ENCODE measurements at places on chromosomes 5 and 9. TPM values are rescaled to one million over a fixed set of nuclear protein-coding genes. Genes with fewer than 3 reads are reported as not detected.

GRCh38 chr5:150485693-150486401 lies 22.1 kb upstream of the NDST1 start:
- DNase-seq: no peak

DNA sequence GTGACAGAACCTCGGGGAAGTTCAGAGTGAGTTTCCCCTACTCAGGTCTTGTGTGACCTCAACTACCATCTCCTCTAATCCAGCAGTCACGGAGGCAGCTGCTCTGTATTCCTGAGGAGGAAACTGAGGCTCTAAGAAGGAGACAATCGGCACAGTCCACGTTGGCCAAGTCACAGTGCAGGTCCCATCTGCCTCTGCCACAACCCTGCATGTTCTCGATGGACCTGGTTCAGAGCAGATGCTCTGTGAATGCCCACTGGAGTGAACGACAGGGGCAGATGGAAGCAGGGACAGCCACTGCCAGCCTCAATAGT lies 722 bp upstream of the ERGIC1 start:
- DNase-seq: no peak

Gene AKNA
- 182 TPM for total RNA-seq

DNA sequence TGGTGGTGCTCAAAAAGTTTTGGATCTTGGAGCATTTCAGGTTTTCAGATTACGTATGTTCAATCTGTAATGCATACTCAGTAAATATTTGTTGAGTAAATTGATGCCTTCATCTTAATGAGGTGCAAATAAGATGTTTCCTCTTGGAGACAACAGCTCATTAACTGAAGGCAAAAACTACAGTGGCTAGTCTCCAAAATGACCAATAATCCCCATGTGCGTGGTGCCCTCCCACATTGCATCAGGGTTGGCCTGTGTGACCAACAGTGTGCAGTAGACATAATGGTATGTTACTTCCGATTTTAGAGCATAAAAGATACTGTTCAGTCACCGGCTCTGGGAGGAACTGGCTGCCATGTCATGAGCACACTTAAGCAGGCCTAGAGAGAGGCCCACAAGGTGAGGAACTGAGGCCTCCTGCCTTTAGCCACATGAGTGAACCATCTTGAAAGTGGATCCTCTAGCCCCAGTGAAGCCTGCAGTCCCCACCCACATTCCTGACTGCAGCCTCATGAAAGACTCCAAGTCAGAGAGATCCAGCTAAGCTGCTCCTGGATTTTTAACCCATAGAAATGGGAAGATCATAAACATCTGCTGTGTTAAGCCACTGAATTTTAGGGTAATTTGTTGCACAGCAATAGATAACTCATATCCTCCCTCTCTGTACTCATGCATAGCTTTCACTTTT lies 55.7 kb downstream of the LIFR start:
- no peak for DNase-seq

Gene TMEM232
- total RNA-seq: 0.61 TPM

Gene PCDHGA5
- total RNA-seq: 0.31 TPM

DNA sequence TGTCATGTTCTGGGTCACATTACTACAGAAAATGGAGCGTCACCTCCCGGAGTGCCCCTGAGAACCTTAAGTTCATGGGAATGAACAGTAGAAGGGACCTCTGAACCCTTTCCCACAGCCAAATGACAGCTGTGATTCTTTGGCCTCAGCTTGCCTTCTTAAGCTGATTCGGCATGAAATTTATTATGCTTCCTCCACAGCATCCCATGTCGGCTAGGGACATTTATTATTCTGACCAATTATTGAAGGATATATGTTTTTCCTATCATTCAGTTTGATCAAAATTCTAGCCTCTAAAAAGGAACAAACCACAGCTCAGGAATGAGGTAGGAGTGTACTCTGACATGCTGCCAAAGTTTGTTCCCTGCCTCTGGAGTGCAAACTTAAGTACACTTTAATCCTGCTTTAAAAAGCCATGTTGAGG lies 440.6 kb downstream of the CETN3 start:
- DNase-seq: no peak

Gene IFNA5
- total RNA-seq: not detected

DNA sequence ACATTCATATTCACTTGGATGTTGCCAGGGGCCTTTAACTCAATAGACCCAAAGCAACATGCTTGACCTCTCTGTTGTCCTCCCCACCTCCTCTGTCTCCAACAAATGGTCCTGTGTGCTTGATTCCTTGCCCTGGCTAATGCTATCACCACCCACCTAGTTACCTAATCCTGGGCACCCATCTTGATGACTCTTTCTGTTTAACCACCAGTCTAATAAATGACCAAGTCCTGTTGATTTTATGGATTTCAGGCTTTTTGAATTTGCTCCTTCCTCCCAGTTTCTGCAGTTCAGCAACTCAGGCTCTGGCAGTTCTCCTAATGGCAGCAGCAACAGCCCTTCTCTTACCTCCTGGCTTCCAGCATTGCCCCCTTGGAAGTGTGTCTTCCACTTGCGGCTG lies 246.3 kb upstream of the KLF4 start:
- DNase-seq: no peak

- DNase-seq: peak; percentile 97
Measured at GRCh38 chr5:181223058-181223728, at the start of gene TRIM41. Gene TRIM41 (plus strand): TSS chr5:181223281. CDS start chr5:181224000, 719 bp downstream.

GRCh38 chr5:170865622-170866021 lies 3.8 kb downstream of the RANBP17 start:
- no peak for DNase-seq

- DNase-seq: no peak
Measured at GRCh38 chr9:95143591-95144561, 173.6 kb downstream of the FANCC start.

Gene UAP1L1
- total RNA-seq: 14.9 TPM

Gene CDC20B
- total RNA-seq: not detected

DNA sequence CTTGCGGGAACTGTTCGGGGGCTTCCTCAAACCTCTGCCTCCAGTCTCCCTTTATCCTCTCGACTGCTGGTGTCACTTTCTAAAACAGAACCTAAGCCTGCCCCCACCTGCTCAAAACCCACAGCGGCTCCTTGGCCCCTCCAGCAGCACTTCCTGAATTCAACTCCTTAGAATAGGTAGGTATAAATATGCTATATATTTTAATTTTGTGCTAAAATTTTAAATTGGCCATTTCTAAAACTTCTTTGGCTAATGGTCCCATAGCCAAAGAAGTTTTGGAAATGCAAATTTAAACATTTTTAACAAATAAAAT lies 71.8 kb upstream of the TBC1D2 start:
- DNase-seq: no peak

- DNase-seq: peak; percentile 42
Measured at GRCh38 chr5:43073597-43074546, 33.8 kb upstream of the ANXA2R start.

Gene FBP2
- total RNA-seq: not detected

Gene LCN15
- total RNA-seq: not detected

- DNase-seq: no peak
Measured at GRCh38 chr9:96117398-96118080, 184.4 kb downstream of the HSD17B3 start.

DNA sequence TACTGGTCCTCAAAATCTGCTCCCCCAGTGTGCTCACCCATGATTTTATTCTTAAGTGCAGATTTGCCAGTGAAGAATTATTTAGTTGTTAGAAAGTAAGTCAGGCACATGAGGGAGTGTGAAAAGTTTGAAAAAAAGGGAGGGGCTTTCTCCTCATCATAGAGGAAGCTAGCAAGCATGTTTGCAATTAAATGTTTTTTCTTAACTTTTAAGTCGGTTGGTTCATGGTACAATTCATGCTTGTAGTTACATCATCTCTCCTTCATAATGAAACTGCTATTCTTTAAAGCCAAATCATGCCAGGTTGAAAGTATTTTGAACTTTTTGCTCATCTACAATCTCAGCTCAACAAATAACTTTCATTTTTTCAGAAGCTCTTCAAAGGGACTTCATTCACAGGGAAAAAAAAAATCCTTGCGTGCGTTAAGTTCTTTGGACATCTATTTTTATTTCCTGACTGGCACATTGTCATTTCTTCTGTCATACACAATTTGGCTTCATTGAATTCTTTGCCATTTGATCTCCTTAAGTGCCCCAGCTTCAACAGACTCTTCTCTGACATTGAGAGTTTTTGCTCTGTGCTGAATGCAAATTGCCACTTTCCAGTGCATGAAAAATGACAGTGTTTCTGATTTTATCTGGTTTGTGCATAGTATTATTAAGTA lies 456.9 kb downstream of the TMEM232 start:
- DNase-seq: no peak

DNA sequence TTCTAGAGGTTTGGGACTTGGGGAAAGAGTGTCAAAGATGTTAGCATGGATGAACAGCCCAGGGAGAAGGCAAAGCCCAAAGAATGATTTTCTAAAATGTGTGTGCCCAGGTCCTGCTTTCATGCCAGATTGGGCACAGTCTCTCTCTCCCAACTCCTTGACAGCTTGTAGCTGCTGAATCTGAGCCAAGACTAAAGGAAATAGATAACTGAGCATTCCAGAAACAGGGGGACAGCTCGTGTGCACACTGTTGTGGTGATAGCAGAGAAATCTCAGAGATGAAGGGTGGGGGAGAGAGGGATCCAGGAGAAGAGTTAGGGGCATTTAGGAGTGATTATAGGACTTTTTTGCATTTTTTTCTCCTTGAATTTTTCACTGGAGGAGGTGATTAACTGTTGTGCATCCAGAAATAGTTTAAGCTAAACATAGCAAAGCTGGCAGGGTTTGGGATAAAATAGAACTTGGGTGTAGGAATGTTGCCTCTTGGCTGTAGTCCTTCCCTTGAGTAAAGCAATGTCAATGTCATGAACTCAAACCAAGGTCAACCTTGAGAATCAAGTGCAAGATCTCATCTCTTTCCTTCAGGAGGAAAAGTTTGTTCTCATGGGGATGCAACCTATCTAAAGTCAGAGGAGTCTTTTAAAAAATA lies 245.9 kb downstream of the SH3GL2 start:
- no peak for DNase-seq

Gene OSTF1
- 53.6 TPM for total RNA-seq

DNA sequence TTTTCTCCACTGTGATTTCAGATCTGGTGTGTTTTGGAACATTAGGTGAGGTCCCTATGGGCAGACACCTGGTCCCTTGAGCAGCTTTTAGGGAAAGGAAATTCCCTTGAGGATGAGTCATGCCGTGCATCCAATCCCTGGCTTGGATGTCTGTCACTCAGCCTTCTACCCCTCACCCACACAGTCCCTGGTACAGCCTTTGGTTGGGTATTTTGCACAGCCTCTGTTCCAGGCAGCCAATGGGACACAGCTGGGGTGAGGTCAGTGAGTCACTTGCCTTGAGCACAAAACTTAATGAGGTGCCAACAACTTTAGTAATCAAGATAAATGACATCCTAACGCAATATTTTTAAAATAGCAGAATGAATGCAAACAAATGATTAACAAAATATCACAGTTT lies 22.7 kb upstream of the SVEP1 start:
- DNase-seq: no peak

DNA sequence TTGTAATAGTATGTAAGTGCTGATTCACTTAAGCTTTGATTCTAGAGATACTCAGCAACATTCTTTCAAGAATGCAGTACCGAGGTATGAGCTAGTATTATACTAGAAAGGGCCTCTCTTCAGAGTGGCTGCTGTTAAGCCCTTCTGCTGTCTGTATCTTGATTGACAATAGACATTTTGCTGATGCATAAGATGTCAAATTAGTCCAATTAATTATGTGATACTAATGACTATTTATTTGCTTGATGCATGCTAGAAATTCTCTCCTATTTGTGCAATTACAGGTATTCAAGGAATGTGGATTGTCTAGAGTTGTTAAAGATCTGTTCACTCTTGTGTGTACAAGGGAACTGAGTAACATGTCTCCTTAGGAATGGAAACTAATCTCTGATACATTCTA lies 92.3 kb upstream of the PTGER4 start:
- DNase-seq: no peak

Gene PAX5
- total RNA-seq: 0.32 TPM

DNA sequence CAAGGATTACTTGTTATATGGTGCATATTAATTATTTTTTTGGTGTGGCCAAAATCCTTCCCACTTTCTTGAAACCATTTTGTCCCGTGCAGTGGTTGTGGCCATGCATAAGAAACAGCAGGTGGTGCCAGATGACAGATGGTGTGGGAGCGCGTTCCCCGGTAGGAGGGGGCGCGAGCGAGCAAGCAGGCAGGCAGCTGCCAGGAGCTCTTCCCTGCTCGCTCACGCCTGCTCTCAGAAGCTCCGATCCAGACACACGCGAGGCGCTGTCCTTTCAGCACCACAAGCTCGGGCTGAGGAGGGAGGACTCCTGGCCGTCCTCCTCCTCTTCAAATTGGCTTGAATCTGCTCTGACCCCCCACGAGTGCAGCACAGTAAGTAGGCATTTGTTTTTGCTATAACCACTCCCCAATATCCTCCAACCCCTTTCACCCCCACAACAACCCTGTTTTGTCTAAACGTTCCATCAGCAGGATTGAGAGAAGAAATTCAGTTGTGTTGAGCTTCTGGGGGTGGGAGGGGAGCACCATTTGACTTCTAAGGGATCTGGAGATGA lies at the start of gene NSG2:
TSS of gene NSG2 (plus strand) at position 237 of the 556 bp plus-strand sequence. CDS start 1,050 bp downstream, outside the sequence.
- DNase-seq: peak; percentile 12

GRCh38 chr5:35838370-35839042 lies 18.2 kb upstream of the IL7R start:
- no peak for DNase-seq

DNA sequence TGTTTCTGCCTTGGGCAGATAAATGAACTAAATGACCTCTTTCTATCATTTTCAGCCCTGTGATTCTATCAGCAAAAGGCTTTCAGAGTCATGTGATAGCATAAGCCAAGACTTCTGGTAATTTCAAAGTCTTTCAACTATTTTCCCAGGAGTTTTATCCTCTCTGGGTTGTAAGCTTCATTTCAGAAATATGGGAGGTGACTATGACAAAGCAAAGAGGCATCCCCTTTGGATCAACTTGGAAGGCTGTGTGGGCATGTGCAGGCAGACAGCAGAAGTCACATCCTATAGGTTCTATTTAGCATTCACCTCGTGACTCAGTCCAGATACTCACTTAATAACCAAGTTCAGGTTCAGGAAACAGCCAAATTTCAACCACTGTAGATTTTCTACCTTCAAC lies 149.0 kb upstream of the FST start:
- no peak for DNase-seq

Gene FCN2
- not detected for total RNA-seq

Gene EIF4E1B
- not detected for total RNA-seq

Gene OR1Q1
- not detected for total RNA-seq

- no peak for DNase-seq
Measured at GRCh38 chr5:172766287-172767108, 4.5 kb downstream of the DUSP1 start.

- DNase-seq: no peak
Measured at GRCh38 chr5:911601-912000, 18.9 kb downstream of the TRIP13 start.

Gene CORO2A
- 1.3 TPM for total RNA-seq

Data from activated T-helper 1 cell treated with anti-CD3 and anti-CD28 coated beads, Interleukin-12 subunit alpha, Interleukin-12 subunit beta, Interleukin-2, Interleukin-4 antibody, amounts not matched to agents 30 ng/mL and 10 ng/mL and 1 ng/mL, durations not matched to agents 14 hours and 24 hours and 36 hours (primary cell).